NCI-H1436 treated with DMSO at 0.1 percent for 48 hours (cell line): ENCODE measurements at places on chromosomes 2 and 18.

DNA sequence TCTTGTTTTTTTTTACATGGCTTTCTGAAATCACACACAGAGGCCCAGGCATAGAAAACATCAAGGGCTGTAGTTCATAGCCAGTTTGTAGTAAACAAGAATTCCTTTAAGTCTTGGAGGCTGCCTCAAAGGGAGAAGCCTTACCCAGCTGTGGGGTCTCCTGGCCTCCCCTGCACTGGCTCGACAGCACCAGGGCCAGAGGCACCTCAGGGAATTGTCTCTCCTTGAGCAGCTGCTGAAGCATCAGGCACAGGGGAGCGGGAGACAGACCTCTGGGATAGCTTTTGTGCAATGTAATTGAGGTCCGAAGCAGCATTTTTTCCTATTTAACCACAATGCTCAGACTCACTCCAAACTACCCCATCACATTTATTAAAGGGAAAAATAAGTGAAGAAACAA lies 209.1 kb downstream of the HRH4 start:
- no peak for DNase-seq

DNA sequence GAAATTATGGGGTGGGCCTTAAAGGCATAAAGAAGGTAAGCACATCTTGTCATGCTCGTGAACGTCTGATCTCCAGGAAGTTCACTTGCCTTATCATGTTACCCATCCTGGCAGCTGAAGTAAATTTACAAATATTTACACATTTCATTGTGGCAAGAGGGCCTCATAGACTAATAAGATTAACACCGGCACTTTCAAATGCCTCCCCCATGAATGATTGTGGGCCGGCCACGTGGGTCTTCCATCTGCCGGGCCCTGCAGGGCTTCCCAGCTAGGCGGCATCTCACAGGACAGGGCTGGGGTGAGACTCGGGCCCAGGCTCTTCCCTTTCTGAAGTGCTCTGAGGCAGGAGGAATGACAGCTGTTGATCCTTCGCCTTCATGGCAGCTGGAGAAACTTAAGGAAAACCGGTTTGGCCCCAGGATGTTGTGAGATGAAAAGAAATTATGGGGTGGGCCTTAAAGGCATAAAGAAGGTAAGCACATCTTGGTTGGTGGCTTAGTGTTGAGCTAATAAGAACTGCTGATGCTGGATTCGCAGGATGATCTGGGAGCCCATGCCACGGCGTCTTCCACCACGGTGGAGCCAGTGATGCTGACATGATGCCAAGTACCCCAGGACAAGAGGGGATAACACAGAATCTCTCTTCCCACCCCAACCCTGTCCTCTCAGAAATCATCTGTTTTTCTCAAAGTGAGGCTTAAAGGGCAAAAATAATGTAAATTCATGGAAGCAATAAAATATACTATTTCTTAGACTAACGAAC lies 176.3 kb downstream of the SEPTIN10 start:
- no peak for DNase-seq

DNA sequence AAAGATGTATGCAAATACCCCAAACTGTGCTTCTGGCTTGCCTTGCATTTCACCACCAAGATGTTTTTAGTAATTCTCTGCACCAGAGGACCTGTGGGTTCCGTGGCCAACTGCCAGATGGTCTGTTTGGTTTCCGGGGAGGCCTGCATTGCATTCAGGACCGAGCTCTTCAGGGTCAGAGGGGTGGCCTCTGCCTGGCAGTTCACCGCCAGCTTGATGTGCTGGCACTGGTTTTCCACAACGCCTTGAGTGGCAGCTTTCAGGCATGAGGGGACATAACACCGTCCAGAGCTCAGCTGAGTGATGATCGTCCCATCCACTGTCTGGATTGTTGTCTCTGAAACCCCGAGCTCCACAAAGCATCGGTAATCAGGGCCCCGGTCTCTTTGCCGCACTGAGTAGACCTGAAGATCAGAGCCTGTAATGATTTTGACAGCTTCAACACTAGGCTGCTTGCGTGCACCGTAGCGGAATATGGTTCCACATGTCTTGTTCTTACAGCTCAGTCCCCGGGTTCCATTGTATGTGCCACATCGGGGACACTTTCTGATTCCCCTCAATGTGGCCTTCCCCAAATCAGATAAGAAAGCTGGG lies 9.4 kb downstream of the C2orf42 start:
- no peak for DNase-seq

DNA sequence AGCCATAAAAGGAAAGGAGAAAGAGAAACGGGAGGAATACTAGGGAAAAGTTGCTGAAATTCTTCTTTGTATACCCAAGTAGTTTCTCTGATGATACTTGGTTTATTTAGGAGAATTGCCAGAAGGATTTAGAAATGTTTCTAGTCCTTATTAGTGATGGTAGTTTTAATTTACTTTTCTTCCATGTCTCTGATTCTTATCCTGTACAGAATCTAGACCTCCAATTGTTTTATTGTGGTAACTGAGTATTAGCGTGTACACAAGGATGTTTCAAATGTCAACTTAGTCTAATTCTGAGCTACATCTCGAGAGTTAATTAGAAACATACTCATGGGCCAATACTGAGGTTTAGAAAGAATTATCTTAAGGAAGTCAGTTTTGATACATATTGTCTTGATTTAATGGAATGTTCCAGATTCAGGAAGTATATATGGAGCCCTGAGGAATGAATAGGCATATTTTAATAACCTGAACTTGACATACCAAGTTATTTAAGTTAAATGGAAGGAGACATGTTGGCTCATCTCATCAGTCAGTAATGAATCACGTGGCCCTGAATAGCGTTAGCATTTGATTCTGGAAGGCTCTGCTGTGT lies 219.6 kb downstream of the LTBP1 start:
- no peak for DNase-seq

DNA sequence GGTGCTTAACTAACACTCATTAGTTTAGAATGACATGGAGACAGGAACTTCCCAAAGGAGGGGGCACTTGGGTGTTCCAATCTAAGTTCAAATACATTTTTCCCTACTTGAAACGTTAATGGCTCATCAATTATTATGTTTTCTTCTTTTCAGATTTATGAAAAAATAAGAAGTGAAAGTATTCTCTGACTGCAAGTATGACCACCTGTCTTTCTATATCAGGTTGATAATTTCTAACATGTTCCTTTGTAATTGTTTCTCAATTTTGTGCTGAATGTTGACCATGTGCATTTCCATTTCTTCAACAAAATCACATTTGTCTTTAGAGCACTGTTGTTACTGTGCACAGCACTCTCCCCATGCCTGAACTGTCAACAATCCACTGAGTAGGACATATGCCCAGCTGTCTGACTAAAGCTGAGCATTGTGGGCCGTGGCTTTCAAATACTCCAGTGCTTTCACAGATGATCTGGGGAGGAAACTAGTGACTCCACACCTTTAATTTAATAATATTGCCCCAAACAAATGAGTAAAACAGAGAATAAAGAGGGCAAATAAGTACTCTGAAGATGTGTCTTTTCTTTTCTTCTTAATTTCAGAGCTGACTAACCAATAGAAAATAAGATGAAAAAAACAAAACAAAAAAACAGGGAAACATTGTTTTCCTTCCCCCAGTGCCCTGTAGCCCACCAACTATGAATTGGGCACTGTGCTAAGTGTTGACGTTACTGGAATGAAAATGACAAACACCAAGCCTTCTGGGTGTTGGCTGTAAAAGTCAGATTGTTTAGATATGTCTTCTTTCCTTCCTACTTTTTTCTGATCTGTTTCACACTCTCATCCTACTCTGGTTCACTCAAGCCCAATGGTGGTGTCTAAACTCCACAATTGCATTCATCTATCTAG lies 16.0 kb downstream of the LANCL1 start:
- DNase-seq = no peak

- DNase-seq = no peak
Measured at GRCh38 chr2:144358374-144358964, 161.4 kb downstream of the ZEB2 start.

- DNase-seq = no peak
Measured at GRCh38 chr18:73670524-73670923, 477.1 kb downstream of the FBXO15 start.

GRCh38 chr18:27564066-27564465 lies 379.0 kb upstream of the CHST9 start:
- DNase-seq = no peak

DNA sequence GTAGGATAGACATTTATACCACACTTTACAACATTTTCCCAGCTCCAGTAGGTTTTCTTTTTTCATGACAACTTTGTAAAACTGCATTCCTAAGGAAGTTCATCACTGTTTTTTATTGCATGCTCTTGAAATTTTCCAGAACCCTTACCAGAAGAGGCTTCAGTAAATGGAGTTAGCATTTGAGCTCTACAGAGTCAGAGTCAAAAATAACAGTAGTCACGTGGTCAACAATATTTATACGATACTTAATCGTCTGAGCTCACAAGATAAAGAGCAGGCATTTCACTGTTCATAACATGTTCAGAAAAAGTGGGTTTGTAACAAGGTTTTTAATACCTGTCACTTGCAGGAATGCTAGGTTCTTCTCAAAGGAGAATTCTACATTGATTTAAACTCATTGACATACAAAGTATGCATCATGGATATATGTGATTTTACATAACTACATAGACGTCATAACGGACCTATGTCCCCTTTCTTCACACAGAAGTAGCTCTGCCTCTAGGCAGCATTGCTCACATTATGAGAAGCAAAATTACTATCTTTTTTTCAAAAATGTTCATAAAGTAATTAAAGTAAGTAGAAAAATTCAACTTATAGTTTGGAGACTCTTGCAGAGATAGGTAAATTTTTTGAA lies 187.0 kb upstream of the COL3A1 start:
- DNase-seq = no peak

DNA sequence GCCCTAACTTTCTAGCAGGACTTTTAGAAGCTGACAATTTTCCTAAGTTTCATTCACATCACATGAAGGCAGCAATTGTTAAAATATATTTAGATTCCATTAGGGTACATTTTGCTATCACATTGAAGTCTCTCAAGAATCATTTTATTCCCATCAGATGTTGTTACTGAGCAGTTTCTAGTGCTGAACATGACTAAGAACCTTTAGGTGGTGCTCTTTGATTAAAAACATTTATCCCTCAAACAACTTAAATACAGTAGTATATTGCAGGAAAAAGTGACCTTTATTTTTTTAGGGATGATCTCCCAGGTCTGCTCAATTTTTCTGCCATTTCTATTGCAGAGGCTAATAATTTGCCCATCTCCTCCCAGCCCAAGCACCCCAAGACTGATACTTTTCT lies 22.9 kb upstream of the NARS1 start:
- no peak for DNase-seq

- no peak for DNase-seq
Measured at GRCh38 chr2:222722327-222722946, 51.0 kb downstream of the MOGAT1 start.

GRCh38 chr2:126782648-126783047 lies 116.0 kb upstream of the TEX51 start:
- DNase-seq = no peak

GRCh38 chr2:183035298-183035953 lies 2.8 kb downstream of the NCKAP1 start:
- DNase-seq = no peak

DNA sequence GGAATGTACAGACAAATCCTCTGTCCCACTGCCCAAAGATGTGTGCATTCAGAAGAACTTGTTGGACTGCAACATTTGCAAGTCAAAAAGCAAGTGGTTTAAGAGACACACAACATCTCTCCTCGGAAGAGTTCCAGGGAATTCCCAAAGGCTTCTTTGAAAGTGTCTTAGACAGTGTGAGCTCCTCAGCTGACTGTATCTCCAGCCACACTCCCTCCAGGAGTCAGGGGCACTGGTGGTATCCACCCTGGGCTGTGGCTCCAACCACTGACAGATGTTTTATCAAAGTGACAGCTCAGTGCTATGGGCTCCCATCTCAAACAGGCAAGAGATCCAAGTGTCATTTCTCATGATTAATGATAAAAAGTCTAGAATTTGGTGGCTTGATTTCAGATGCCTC lies 48.5 kb downstream of the ALK start:
- no peak for DNase-seq

DNA sequence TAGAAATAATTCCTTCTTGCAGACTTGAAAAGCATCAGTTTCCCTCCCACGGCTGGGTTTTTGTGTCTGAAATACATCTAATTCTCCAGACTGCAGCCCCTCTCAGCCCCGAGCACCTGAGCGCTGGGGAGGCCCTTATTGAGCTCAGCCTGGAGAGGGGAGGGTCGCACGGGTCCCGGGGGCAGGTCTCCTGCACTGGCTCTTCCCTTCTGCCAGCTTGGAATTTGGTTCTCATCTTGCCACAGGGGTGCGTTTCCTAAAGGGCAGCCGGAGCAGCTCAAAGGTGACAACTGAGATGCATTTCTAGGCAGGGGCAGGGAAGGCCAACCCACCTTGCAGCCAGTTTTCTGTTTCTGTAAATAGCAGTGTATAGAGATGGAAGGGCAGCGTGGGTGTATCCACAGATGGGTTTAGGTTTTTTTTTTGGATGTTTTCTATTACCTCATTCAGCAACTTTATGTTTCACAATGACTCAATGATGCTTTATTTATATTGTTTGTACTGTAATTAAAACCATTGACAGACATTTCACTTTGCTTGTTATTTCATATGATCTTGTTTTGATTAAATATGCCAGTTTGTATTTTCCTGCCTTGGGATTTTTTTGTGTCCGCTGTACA lies 37.0 kb downstream of the GBX2 start:
- no peak for DNase-seq

GRCh38 chr2:67876176-67876575 lies 186.6 kb downstream of the C1D start:
- DNase-seq = no peak

GRCh38 chr2:96815326-96816126 lies 542 bp upstream of the CNNM3 start:
- peak; percentile 4 for DNase-seq

- no peak for DNase-seq
Measured at GRCh38 chr18:55385770-55386169, 202.2 kb downstream of the TCF4 start.

- no peak for DNase-seq
Measured at GRCh38 chr2:109521233-109522062, 92.3 kb downstream of the SEPTIN10 start.

DNA sequence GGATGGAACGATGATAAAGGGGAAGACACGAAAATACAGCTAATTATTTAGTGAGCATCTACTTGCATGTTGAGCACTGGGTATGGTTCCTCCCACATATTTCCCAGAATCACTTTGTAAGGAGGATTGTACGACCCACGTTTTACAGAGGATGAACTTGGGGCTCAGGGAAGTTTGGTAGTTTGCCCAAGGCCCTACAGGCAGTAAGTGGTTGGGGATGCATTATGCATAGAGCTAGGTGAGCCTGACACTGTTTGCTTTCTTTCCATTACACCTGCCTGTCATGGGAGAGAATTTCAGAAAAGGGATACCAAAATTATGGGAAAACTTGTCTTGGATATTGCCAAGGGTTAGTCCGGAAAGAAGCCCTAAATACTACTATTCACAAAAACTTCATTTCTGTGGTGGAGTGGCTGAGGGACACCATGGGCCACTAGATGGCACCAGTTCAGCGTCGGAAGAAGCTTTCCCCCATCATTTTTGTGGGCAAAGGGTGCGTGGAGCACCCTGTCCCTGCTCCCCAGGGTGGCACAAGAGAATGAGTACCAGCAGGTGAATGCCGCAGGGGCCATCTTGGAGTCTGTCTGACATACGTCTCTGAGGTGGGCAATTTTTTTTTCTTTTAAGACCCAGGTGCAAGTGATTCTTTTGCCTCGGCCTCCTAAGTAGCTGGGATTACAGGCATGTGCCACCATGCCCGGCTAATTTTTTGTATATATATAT lies 23.5 kb upstream of the C18orf32 start:
- DNase-seq = peak; percentile 36
